ENCODE measurements at places on chromosomes 2 and 18.

DNA sequence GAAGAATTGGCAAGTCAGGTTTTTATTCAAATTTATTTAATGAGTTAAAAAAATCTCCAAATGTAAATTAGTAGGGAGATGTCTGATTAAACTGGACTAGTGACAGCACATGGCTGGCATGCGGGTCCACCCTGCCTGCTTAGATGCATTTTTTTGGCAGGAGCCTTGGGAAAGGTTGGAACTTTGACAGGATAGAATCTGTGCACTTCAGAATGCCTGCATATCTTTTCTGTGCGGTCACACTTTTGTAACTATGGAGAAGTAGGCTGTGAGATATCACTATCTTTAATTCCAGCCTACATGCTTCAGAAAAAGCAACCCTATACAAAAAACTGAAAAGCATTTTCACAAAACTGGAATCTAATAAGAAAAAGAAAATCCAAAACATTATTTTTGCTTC, 317.8 kb downstream of the MBD2 start:
- no peak for DNase-seq

- DNase-seq: no peak
Observed at GRCh38 chr2:197152451-197153228, 157.9 kb downstream of the ANKRD44 start.

- no peak for DNase-seq
Observed at GRCh38 chr2:158414538-158414937, 42.0 kb downstream of the CCDC148 start.

DNA sequence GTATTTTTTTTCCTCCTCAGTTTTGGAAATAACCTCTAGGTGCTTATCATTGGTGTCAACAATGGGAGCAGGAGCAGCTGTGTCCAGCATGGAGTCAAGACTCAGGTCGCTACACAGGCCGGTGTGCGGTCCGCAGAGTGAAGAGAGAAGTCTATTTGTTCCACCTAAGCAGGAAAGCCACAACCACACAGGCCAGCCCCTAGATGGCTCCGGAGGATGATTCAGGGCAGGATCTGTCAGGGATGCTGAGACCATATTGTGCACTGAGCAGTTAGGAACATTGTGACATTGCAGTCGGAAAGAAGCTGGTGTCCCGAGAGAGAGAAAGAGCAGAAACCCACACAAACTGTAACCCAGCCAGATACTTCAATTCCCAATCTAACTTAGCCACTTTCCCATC, 136.9 kb downstream of the GAREM1 start:
- no peak for DNase-seq

GRCh38 chr2:224837558-224837957, 121.4 kb upstream of the CCDC195 start:
- no peak for DNase-seq

DNA sequence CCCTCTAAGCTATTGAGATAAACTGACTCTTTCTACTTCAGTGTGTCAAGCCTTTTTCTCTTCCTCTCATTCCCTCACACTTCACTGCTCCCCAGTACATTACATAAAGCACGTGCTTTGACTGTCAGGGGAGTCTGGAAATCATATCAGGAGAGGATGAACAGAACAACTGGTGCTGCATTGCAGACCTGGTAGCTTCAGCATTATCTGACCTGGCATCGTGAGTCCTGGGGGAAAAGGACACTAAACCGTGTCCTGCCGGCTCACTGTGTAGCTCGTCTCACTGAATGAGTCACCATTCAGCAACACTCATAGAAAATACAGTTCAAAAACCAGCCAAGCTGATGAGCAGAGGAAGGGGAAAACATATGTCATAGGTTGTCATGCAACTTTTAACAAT, 108.5 kb upstream of the UNC80 start:
- DNase-seq: no peak
